Omental fat pad (tissue), 4 donors: ENCODE measurements at places on chromosomes 16 and 17. TPM values are rescaled to one million over a fixed set of nuclear protein-coding genes. Genes with fewer than 3 reads are reported as not detected.

- DNase-seq, result no peak
Measured at GRCh38 chr17:75799402-75799801, 14.8 kb downstream of the UNK start.

GRCh38 chr16:56260378-56261160, 69.3 kb downstream of the GNAO1 start:
- DNase-seq, result no peak

GRCh38 chr16:67185651-67186134, 1.9 kb upstream of the MATCAP1 start:
- DNase-seq, result no peak

DNA sequence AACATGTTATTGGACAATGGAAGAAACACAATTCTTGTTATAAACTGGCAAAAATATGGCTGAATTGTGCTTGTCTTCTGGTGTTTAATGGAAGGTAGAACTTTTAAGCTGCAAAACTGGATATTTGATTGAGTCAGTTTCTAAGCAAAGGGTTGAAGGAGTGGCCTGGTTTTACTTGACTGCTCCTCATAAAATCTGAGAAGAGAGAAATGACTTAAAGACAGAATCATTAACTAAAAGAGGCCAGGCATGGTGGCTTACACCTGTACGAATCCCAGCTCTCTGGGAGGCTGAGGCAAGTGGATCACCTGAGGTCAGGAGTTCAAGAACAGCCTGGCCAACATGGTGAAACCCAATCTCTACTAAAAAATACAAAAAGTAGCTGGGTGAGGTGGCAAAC, 770.7 kb downstream of the CDH11 start:
- DNase-seq, result no peak

GRCh38 chr16:72191551-72191950, 19.6 kb upstream of the PMFBP1 start:
- no peak for DNase-seq

- DNase-seq, result no peak
Measured at GRCh38 chr17:7334938-7335538, 1.3 kb upstream of the ACAP1 start.

DNA sequence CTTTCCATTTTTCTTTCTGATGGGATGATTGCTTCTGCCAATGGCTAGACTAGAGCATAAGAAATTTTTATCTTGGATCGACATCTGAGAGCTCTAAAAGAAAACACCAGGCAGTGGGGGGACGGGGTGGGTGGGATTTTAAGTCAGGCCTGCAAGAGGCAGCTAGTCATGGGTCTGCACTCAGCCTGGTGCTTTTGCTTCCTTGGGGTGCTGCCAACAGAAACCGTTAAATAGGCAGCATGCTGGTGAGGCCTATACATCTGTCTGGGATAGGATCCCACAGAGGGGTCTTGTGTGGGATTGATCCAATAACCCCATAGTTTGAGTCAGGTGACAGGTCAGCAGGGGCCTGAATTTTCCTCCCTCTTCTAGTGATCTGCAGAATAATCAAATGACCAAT, 26.9 kb downstream of the ZNRF1 start:
- DNase-seq, result no peak

GRCh38 chr17:76716839-76717215, 6.1 kb upstream of the MXRA7 start:
- DNase-seq, result peak; percentile 18

GRCh38 chr17:81483085-81483861, 29.3 kb downstream of the ACTG1 start:
- DNase-seq, result no peak

- no peak for DNase-seq
Measured at GRCh38 chr17:41811549-41812380, at the start of gene P3H4. Gene P3H4 (minus strand): TSS chr17:41811949. CDS start chr17:41811915, 34 bp downstream.

GRCh38 chr16:53556521-53556920, 53.5 kb upstream of the AKTIP start:
- no peak for DNase-seq

DNA sequence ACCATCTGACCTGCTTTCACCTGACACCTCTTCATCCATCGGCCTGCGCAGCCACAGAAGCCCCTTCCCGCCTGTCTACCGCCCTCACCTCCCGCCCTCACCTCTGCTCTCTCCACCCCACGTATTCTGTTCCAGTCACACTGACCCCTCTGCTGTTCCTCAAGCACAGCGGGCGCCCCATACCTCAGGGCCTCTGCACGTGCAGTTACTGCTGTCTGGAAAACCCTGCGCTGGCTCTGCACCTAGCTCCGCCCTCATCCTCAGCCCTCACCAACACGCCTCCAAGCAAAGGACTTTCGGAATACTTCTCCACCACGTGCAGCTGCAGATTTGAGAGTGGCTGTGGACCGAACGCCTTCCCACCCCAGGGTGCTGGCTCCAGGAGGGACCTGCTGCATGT, 24.6 kb upstream of the PABPN1L start:
- DNase-seq, result no peak

DNA sequence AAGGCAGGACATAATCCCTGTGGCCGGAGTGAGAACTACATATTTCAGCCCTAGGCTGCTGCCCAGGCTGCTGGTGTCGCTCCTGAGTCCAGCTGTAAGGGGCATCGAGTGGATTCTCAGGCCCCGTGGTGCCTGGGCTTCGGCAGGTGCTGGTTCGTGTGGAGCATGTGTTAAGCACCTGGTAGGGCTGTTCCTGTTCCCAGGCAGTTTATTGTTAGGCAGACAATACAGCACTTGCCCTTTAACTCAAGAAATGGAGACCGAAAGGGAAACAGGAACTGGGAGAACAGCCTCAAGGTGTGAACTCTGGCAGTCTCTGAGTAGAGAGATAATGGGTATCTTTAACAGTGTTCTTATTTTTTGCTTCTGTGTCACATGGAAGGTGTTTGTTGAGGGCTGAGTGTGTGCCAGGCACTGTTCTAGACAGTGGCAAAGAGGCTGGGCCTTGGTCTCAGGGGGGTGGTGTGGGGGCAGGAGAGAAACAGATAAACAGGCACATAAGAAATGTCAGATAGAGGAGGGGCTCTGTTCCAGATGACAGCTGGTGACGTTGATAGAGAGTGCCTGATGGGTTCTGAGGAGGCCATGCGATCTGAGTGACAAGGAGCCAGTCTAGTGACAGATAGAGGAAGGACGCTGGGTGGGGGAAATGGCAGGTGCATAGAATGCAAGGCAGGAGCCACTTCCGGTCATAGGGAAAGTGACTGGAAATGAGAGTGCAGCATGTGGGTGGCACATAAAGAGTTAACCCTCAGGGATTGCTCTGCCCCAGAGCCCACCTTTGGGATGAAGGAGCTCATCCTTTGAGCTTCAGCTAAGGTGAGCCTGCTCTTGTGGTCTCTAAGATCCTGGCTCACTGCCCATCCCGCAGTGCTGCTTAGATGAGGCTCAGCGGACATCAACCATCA, 33.8 kb downstream of the EPN2 start:
- no peak for DNase-seq

Gene IL17C
- not detected for total RNA-seq

Gene HOXB4
- 8.7 TPM for total RNA-seq

Gene AARSD1
- 36.0 TPM for total RNA-seq

Gene SGSH
- total RNA-seq, result 28.1 TPM

Gene IGFBP4
- total RNA-seq, result 352 TPM
